Adrenal gland (tissue), 19 donors: ENCODE measurements at places on chromosomes 4 and X.

- H3K36me3 ChIP-seq: no peaks in the 10 kb centered on the region
- H3K4me3 ChIP-seq: peak overlapping the region; percentile 45
- H3K4me1 ChIP-seq: peaks cover 11% of the 10 kb centered on the region
- H3K27me3 ChIP-seq: no peaks in the 10 kb centered on the region
- H3K27ac ChIP-seq: peak overlapping the region; percentile 19
- no peak for DNase-seq
Measured at GRCh38 chr4:113978561-113979147, 793 bp downstream of the ARSJ start.

DNA sequence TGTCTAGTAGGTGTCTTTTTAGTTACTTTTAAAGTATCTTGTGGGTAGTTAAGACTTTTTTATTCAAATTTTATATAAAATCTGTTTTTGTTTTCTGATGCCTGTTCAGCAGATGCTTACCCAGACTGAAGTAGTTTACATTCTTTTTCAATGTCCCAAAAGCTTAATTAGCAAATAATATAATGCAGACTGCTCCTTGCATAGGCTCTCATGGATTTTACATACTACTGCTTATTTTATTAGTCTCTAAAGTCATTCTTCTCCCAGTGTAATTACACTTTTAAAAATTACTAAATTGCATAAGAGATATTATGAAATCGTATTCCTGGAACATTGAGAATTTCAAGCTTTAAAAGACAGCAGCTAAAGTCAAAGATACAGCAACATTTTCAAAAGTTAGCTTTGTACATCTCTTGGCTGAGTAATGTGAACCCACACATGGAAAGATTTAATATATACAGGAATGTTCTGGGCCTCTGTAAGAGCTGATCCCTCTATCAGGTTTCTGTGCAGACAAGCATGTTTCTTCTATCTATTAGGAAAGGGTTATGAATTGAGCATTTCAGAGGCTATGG, 148.4 kb upstream of the SPRY1 start:
- no peaks in the 10 kb centered on the region for H3K27me3 ChIP-seq
- H3K4me1 ChIP-seq: peaks cover 5% of the 10 kb centered on the region
- no peak overlapping the region for H3K4me3 ChIP-seq
- no peak overlapping the region for H3K27ac ChIP-seq
- H3K36me3 ChIP-seq: no peaks in the 10 kb centered on the region
- no peak for DNase-seq

DNA sequence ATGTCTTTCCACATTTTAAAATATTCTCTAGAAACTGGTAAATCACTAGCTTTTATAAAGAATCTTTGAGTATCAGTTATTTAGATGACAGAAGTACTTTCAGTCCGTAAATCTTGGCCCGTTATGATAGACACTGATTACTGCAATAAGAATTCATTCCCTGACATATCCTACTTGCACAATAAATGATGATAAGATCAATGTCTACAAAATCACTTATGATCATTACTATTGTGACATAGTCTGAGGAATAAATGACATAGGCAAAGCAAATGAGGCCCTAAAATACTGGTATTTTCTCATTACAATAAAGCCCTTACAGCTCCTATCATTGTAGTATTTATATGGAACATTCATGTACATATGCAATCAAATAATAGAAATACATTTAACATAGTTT, 6.6 kb upstream of the PDCL2 start:
- no peak overlapping the region for H3K4me3 ChIP-seq
- no peak overlapping the region for H3K27ac ChIP-seq
- H3K27me3 ChIP-seq: no peaks in the 10 kb centered on the region
- DNase-seq: no peak
- H3K4me1 ChIP-seq: no peaks in the 10 kb centered on the region

- H3K27me3 ChIP-seq: no peaks in the 10 kb centered on the region
- no peak overlapping the region for H3K27ac ChIP-seq
- H3K4me3 ChIP-seq: no peak overlapping the region
- no peak for DNase-seq
- no peaks in the 10 kb centered on the region for H3K4me1 ChIP-seq
Measured at GRCh38 chr4:183255487-183255886, 64.6 kb downstream of the CLDN22 start.

- no peaks in the 10 kb centered on the region for H3K4me1 ChIP-seq
- H3K27me3 ChIP-seq: no peaks in the 10 kb centered on the region
- no peak overlapping the region for H3K4me3 ChIP-seq
- no peak overlapping the region for H3K27ac ChIP-seq
Measured at GRCh38 chr4:102263024-102263787, 82.1 kb downstream of the SLC39A8 start.

DNA sequence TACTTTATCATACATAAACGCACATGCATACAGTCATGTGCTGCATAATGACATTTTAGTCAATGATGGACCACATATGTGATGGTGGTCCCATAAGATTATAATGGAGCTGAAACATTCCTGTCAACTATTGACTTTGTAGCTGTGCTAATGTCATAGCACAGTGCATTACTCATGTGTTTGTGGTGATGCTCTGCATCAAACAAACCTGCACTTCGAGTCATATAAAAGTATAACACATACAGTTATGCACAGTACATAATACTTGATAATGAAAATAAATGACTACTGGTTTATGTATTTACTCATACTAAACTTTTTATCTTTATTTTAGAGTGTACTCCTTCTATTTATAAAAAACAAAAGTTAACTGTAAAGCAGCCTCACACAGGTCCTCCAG, 60.5 kb upstream of the MCUB start:
- H3K27ac ChIP-seq: no peak overlapping the region
- no peak overlapping the region for H3K4me3 ChIP-seq
- no peaks in the 10 kb centered on the region for H3K27me3 ChIP-seq
- peaks cover 37% of the 10 kb centered on the region for H3K36me3 ChIP-seq
- no peak for DNase-seq
- H3K4me1 ChIP-seq: no peaks in the 10 kb centered on the region

- H3K4me1 ChIP-seq: no peaks in the 10 kb centered on the region
- H3K36me3 ChIP-seq: no peaks in the 10 kb centered on the region
- no peak overlapping the region for H3K27ac ChIP-seq
- no peak for DNase-seq
- H3K27me3 ChIP-seq: no peaks in the 10 kb centered on the region
Measured at GRCh38 chr4:95038791-95039190, 281.0 kb downstream of the BMPR1B start.

- H3K4me3 ChIP-seq: no peak overlapping the region
- no peaks in the 10 kb centered on the region for H3K36me3 ChIP-seq
- H3K4me1 ChIP-seq: no peaks in the 10 kb centered on the region
- no peaks in the 10 kb centered on the region for H3K27me3 ChIP-seq
- DNase-seq: no peak
Measured at GRCh38 chr4:127103681-127104115, 529.1 kb upstream of the INTU start.

DNA sequence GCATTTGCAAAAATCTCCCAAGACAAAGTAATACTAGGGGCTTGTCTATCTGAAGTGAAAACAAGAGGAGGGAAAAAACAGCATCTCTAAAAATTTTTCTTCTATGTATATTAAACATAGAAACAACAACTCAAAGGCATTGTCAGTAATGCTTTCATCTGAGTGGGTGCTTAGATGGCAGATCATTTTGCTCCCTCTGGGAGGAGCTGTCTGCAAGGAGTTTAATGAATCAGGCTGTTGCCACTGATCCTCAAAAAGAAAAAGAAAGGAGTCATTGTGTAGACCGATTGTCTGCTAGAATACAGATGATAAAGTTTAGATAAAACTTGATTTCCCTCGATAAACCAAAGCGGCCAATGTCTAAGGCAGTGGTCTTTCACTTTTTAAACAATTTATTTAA, 49.7 kb upstream of the KLHL8 start:
- DNase-seq: peak; percentile 46
- no peak overlapping the region for H3K4me3 ChIP-seq
- H3K27ac ChIP-seq: no peak overlapping the region
- no peaks in the 10 kb centered on the region for H3K27me3 ChIP-seq

DNA sequence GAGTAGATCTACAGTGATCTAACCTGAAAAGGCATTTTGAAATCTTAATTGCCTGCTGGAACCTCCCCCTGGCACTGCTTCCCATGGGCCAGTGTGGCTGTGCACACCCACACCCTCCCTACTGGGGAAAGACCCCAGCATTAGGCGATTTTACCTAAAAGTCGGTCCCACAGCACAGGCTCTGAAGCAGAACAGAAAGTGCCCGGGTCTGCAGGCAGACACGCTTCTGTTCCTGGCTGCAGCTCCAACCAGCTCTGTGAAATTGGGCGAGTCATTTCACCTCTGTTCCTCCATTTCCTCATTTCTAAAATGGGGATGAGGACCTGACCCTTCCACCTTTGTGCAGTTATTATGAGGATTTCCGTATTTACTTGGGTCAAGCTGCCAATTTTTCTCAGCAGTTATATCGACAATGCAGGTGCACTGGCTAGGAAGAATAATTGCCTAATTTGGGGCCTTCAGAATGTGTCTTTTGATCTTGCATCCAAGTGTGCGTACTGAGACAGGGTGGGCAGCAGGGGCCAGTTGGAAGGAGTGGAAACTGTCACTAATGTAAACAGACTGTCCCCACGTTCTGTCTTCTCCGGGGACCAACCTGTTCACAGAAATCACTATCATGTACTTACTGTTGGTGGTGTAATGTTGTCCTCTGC, 7.1 kb downstream of the KLF3 start:
- peaks cover 88% of the 10 kb centered on the region for H3K4me1 ChIP-seq
- H3K27ac ChIP-seq: peak overlapping the region; percentile 99
- no peak for DNase-seq
- H3K36me3 ChIP-seq: no peaks in the 10 kb centered on the region
- H3K4me3 ChIP-seq: no peak overlapping the region
- no peaks in the 10 kb centered on the region for H3K27me3 ChIP-seq

DNA sequence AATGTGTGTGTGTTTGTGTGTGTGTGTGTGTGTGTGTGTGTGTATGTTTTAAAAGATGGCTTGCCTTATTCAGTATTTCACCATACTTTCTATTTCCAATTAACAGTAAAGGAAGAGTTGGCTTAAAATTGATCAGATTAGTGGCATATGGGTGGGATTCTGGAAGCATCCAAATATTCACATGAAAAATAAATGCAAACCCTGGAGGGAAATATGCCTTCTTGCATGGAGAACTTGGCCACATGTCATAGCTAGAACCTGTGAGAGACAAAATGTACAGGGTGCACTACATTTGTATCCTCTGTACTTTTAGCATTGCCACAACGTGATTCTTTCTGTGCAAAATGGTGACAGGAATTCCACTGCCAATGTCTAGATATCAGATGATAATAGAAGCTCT, 589.6 kb downstream of the ZNF674 start:
- no peaks in the 10 kb centered on the region for H3K36me3 ChIP-seq
- H3K27me3 ChIP-seq: peaks cover 39% of the 10 kb centered on the region
- DNase-seq: no peak
- H3K4me3 ChIP-seq: no peak overlapping the region
- H3K4me1 ChIP-seq: no peaks in the 10 kb centered on the region

GRCh38 chr4:85673540-85673939, 198.6 kb downstream of the ARHGAP24 start:
- H3K4me3 ChIP-seq: no peak overlapping the region
- no peak overlapping the region for H3K27ac ChIP-seq
- DNase-seq: no peak
- no peaks in the 10 kb centered on the region for H3K36me3 ChIP-seq
- H3K27me3 ChIP-seq: no peaks in the 10 kb centered on the region

DNA sequence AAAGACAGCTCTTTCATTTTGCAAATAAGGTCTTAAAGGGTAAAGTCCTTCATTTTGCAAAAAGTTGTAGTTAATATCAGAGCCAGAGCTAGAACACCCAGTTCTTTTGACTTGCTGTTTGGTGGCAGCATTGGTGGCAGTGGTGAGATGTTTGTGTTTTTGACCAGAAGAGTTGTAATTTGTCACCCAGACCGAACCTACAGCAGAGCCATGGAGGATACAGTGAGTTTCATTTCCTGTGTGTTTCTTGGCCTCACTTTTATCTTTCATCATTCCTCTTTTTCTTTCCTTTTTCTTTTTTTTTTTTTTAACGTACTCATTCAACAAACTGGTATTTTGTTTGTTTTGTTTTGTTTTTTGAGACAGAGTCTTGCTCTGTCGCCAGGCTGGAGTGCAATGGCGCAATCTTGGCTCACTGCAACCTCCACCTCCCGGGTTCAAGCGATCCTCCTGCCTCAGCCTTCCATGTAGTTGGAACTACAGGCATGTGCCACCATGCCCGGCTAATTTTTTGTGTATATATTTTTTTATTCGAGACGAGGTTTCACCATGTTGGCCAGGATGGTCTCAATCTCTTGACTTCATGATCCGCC, 116.4 kb downstream of the AFF1 start:
- H3K36me3 ChIP-seq: no peaks in the 10 kb centered on the region
- no peak for DNase-seq
- no peak overlapping the region for H3K4me3 ChIP-seq
- H3K27me3 ChIP-seq: no peaks in the 10 kb centered on the region

- no peak for DNase-seq
- H3K36me3 ChIP-seq: no peaks in the 10 kb centered on the region
- H3K4me3 ChIP-seq: no peak overlapping the region
Measured at GRCh38 chr4:188196134-188196735, 57.0 kb downstream of the TRIML1 start.

- no peaks in the 10 kb centered on the region for H3K36me3 ChIP-seq
- no peaks in the 10 kb centered on the region for H3K4me1 ChIP-seq
- no peak for DNase-seq
- no peak overlapping the region for H3K4me3 ChIP-seq
- no peak overlapping the region for H3K27ac ChIP-seq
- no peaks in the 10 kb centered on the region for H3K27me3 ChIP-seq
Measured at GRCh38 chr4:147839200-147839599, 107.3 kb downstream of the ARHGAP10 start.

DNA sequence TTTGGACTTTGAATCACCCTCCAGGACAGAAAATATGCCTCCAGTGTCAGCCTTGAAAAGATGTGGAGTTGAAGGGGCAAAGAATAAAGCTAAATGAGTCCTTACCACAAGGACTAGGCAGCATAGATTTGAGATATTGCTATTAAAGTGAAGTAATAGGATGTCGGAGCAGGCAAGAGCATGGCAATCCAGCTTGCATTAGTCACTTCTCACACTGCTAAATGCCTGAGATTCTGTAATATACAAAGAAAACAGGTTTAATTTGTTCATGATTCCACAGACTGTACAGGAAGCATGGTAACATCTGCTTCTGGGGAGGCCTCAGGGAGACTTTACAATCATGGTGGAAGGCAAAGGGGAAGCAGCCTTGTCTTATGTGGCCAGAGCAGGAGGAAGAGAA, 109.8 kb upstream of the PCDH7 start:
- no peaks in the 10 kb centered on the region for H3K27me3 ChIP-seq
- H3K27ac ChIP-seq: no peak overlapping the region
- no peaks in the 10 kb centered on the region for H3K36me3 ChIP-seq

DNA sequence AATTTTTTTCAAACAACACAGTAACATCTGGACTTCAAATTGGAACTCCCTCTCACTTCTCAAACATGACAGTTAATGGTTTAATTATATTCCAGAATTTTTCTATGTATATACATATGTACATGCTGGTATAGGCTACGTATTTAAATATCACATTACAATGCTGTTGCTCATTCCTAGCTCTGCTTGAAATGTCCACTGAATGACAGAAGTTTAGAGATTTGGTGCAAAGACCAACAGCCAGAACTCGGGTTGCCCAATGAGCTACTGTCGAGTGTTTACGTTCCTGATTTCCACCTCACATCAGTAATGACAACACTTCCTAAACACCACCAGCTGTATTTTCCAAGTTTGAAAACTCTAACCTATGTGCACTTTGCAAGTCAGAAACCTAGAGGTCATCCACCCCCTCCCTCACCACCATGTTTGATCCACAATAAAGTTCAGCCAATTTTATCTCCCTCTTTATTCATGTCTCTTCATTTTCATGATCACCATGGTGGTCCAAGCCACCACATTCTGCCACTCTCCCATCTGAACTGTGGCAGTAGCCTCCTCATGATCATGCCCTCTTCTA, 49.3 kb upstream of the RPL34 start:
- no peaks in the 10 kb centered on the region for H3K36me3 ChIP-seq
- H3K4me1 ChIP-seq: no peaks in the 10 kb centered on the region
- H3K4me3 ChIP-seq: no peak overlapping the region
- no peak for DNase-seq
- H3K27me3 ChIP-seq: no peaks in the 10 kb centered on the region
- H3K27ac ChIP-seq: no peak overlapping the region
